ENCODE measurements at places on chromosomes 4 and X. TPM values are rescaled to one million over a fixed set of nuclear protein-coding genes. Genes with fewer than 3 reads are reported as not detected.

The PPP4R3C gene
- total RNA-seq = not detected

The PDCL2 gene
- not detected for total RNA-seq

The SPON2 gene
- 9.0 TPM for total RNA-seq

The ZNF141 gene
- total RNA-seq = 24.2 TPM

The MAGEC1 gene
- total RNA-seq = not detected

The PJA1 gene
- 22.1 TPM for total RNA-seq

The TREX2 gene
- total RNA-seq = 0.74 TPM

The ANKRD37 gene
- total RNA-seq = 13.0 TPM

The GPM6B gene
- total RNA-seq = not detected

The PF4V1 gene
- total RNA-seq = not detected

The FAM114A1 gene
- total RNA-seq = 0.65 TPM

DNA sequence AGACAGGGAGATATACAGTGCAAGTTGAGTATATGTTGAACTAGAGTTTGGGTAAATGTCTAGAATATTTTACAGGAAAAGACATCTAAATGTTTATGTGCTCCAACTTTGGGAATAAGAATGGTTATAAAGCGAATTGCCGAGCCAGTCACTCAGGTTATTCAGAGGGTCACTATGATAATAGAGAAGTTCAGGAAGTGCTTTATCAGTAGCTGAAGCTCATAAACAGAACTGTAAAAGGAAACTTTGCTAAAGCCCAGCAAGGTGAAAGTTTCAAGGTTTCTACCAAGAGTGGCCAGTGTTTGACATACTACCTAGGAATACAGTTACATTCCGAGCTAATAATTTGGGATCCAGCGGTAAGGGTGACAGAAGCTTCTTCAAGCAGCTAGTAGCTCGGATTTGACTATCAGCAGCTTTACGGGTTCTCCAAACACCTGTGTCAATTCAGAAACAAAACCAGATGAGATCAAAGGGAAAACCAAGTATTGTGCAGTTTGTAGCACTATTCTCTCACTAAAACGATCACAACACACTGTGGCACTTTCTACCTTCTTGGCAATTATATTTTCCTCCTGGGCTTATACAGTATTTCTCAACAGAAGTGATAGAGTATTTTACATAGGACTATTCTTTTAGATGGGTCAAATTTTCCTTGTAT lies 17.2 kb upstream of the BCLAF3 start:
- no peak overlapping the region for H3K4me3 ChIP-seq
- no peak for DNase-seq
- no peak overlapping the region for H3K27ac ChIP-seq
- no peaks in the 10 kb centered on the region for H3K4me1 ChIP-seq
- no peaks in the 10 kb centered on the region for H3K27me3 ChIP-seq
- no peaks in the 10 kb centered on the region for H3K36me3 ChIP-seq

- H3K4me3 ChIP-seq = no peak overlapping the region
- DNase-seq = no peak
- no peaks in the 10 kb centered on the region for H3K36me3 ChIP-seq
- no peak overlapping the region for H3K27ac ChIP-seq
- no peaks in the 10 kb centered on the region for H3K4me1 ChIP-seq
Observed at GRCh38 chr4:61406677-61407076, 206.6 kb downstream of the ADGRL3 start.

DNA sequence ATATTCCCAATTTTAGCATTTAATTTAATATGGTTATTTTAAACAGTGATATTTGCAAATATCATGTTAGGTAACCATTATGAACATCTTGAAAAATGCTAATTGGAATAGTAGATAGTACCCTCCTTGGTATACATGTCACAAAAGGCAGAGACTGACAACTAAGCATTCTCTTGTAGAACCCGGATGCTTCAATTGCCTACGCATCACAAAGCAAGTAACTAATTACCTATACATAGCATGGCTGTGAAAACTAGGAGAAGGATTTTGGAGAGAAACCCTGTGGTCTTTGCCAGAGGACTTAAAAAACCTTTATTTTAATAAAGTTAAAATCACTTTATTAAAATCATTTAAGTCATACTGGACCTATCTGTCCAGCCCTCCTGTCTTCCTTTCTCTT lies 764.1 kb upstream of the TENM3 start:
- no peaks in the 10 kb centered on the region for H3K27me3 ChIP-seq
- no peak overlapping the region for H3K4me3 ChIP-seq
- no peaks in the 10 kb centered on the region for H3K4me1 ChIP-seq
- no peak overlapping the region for H3K27ac ChIP-seq
- DNase-seq = no peak
- no peaks in the 10 kb centered on the region for H3K36me3 ChIP-seq

DNA sequence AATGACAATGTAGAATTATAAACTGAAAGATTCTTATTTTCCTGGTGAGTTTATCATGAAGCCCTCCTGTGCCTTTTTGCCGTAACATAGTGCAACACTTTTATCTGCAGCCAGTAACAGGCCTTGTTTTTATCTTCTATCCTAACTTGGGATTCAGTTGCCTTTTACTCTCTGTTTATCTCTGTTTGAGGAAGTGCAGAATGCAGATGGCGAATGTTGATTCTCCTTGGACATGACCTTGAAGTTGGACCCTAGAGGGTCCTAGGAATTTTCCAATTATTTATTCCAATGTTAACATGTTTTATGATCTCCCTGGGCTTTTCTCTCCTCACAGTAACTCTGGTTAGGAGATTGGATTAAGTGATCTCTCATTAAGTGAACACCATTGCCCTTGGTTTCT lies 165.0 kb downstream of the FMR1NB start:
- H3K27me3 ChIP-seq = no peaks in the 10 kb centered on the region
- H3K36me3 ChIP-seq = no peaks in the 10 kb centered on the region
- DNase-seq = no peak
- H3K27ac ChIP-seq = no peak overlapping the region
- no peak overlapping the region for H3K4me3 ChIP-seq
- H3K4me1 ChIP-seq = no peaks in the 10 kb centered on the region

GRCh38 chr4:66837279-66837922 lies 707.9 kb downstream of the CENPC start:
- DNase-seq = no peak
- H3K4me1 ChIP-seq = no peaks in the 10 kb centered on the region
- no peaks in the 10 kb centered on the region for H3K27me3 ChIP-seq
- H3K36me3 ChIP-seq = no peaks in the 10 kb centered on the region
- no peak overlapping the region for H3K27ac ChIP-seq

DNA sequence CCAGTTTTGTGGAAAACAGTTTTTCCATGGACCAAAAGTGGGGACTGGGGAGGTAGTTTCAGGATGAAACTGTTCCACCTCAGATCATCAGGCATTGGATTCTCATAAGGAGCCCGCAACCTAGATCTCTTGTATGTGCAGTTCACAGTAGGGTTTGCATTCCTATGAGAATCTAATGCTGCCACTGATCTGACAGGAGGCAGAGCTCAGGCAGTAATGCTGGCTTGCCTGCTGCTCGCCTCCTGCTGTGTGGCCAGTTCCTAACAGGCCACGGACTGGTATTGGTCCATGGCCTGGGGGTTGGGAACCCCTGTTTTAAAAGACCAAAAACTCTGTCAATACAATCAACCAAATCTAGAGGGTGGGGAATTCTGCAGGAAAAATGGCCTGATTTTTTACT lies 100.0 kb upstream of the EOLA2 start:
- H3K27me3 ChIP-seq = peaks cover 7% of the 10 kb centered on the region
- no peak for DNase-seq
- H3K27ac ChIP-seq = no peak overlapping the region

DNA sequence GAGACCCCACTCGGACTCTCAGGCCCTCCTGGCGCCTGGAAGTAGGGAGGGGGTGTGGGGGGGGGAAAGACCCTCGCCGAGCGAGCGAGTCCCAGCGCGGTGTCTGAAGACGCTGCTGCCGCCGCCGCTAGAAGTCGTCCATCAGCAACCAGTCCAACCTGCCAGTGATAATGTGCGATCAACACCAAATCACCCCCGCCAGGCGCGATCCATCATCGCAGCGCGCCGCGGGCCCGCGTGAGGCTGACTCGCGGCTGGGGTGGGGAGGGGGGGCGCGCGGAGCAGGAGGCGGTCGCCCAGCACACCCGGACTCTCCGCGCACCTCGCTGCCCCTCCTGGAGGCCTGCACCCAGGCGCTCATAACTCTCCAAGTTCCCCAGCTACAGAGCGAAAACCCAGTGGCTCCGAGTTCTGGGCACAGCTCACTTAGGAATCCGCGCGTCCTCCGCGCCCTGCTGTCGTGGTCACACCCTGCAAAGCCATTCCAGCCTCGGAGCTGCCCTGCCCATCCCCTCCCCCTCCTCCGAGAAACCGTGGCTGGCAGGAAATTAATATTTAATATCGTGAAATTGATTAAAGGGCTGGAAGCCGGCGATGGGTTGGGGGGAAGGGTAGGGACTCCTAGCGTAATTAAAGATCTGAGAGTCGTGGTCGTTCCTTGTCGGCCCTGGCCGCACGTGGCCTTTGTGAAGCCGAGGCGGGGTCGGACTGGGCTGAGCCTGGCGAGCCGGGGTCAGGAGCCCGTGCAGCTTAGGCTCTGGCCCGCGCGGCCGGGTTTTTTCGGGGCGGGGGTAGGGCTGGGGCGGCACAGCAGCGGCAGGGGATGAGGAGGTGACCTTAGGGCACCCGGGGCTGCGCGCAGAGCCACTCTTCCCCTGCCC lies 58.1 kb upstream of the BCOR start:
- peaks cover 7% of the 10 kb centered on the region for H3K4me1 ChIP-seq
- peak overlapping the region; percentile 65 for H3K4me3 ChIP-seq
- DNase-seq = peak; percentile 20
- H3K27ac ChIP-seq = no peak overlapping the region
- H3K36me3 ChIP-seq = no peaks in the 10 kb centered on the region

- no peak overlapping the region for H3K27ac ChIP-seq
- DNase-seq = no peak
- peaks cover 19% of the 10 kb centered on the region for H3K36me3 ChIP-seq
- no peaks in the 10 kb centered on the region for H3K27me3 ChIP-seq
- H3K4me1 ChIP-seq = no peaks in the 10 kb centered on the region
Observed at GRCh38 chr4:52028970-52029369, 8.8 kb upstream of the LRRC66 start.

DNA sequence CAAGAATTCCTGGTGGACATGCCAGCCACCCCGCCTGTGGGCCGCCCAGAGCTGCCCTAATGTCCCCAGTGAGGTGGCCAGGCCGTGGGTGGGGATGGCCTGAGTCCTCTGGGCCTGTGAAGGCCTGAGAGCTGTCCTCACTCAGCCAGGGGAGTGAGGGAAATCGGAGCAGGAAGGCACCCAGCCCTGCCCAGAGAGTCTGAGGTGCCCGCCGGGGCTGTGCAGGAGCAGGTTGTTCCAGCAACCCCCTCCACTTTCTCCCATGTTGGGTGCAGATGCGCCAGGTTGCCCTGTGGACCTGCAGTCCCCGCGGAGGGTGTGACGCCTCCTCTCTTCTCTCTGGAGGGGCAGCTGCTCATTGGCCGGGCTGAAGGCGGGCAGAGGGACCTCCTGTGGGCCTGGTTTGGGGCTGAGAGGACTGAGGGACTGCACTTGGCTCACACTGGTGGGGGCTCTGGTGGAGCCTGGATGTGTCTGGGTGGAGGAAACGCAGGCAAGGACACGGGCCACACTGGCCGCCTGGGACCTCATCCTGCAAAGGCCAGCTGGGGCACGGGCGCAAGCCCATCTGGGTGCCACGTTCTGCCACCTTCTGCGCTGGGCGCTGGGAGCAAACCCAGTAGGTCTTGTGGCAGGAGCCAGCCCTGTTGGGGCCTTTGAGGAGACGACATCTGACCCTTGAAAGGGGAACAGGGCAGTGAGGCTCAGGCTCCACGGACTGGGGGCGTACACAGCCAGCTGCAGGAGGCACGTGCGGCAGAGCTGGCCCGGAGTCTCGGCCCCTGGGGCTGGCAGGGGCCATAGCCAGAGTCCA lies 14.0 kb downstream of the DOK7 start:
- no peak overlapping the region for H3K4me3 ChIP-seq
- no peak for DNase-seq
- no peaks in the 10 kb centered on the region for H3K36me3 ChIP-seq
- H3K27me3 ChIP-seq = peaks cover 17% of the 10 kb centered on the region
- H3K27ac ChIP-seq = no peak overlapping the region

- H3K36me3 ChIP-seq = peaks cover 35% of the 10 kb centered on the region
- no peaks in the 10 kb centered on the region for H3K27me3 ChIP-seq
- no peak for DNase-seq
- H3K4me1 ChIP-seq = no peaks in the 10 kb centered on the region
- no peak overlapping the region for H3K27ac ChIP-seq
Observed at GRCh38 chrX:56600141-56600540, 36.7 kb downstream of the UBQLN2 start.

GRCh38 chr4:20859097-20859781 lies 159.0 kb downstream of the PACRGL start:
- H3K36me3 ChIP-seq = no peaks in the 10 kb centered on the region
- H3K27ac ChIP-seq = no peak overlapping the region
- no peak for DNase-seq
- H3K4me1 ChIP-seq = no peaks in the 10 kb centered on the region

DNA sequence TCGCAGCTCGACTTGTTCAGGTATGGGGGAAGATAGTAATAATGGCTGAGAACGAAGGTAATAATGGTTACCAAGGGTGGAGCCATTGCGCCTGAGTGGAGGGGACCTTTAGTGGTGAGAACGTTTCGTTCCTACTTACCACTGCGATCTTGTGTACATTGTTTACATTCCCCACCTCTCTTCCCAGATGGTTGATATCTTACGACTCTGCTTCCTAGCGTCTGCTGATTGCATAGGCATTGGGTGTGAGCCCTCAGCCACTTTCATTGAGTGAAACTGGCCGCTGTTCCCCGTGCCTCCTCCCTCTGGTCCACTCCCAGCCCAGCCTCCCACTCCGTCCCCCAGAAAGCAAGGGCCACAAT lies 850 bp downstream of the IGBP1 start:
- peaks cover 24% of the 10 kb centered on the region for H3K4me1 ChIP-seq
- no peak for DNase-seq
- H3K27me3 ChIP-seq = no peaks in the 10 kb centered on the region
- H3K27ac ChIP-seq = peak overlapping the region; percentile 96
- H3K36me3 ChIP-seq = peaks cover 3% of the 10 kb centered on the region

DNA sequence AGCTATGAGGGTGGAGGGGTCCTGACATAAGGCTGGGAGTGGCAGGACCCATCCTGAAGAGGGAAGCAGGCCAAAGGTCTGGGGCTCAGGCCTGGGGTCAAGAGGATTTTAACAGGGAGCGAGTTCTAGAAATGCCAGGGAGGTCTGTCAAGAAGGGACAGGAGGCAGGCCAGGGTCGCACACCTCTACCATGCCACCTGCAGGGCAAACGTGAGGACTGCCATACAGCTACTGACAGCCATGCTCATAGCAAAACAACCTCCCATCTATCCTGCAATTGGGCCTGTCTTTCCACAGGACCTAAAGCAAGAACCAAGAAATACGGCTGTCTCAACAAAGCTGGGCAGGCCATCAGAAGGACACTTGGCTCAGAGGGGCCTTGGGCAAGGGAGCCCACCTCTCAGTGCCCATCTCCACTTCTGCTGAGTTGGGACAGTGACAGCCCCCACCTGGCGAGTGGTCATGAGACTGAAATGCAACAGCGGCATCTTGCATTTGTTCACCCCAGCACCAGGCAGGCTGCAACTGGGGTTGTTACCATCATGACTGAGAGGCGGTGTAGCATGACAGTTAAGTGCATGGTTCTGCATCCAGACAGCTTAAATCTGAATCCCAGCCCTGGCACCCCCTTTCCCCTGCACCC lies 92.7 kb downstream of the WFS1 start:
- H3K4me3 ChIP-seq = no peak overlapping the region
- no peaks in the 10 kb centered on the region for H3K4me1 ChIP-seq
- no peaks in the 10 kb centered on the region for H3K36me3 ChIP-seq
- no peak overlapping the region for H3K27ac ChIP-seq
- peaks cover 7% of the 10 kb centered on the region for H3K27me3 ChIP-seq
- DNase-seq = no peak
